AG09319 (cell line): ENCODE measurements at places on chromosomes 4 and X.

- DNase-seq, result no peak
These were observed 97.1 kb upstream of the VEGFC start for GRCh38 chr4:176889776-176890175.

- DNase-seq, result no peak
These were observed 21.1 kb downstream of the CPLX1 start for GRCh38 chr4:804804-805203.

DNA sequence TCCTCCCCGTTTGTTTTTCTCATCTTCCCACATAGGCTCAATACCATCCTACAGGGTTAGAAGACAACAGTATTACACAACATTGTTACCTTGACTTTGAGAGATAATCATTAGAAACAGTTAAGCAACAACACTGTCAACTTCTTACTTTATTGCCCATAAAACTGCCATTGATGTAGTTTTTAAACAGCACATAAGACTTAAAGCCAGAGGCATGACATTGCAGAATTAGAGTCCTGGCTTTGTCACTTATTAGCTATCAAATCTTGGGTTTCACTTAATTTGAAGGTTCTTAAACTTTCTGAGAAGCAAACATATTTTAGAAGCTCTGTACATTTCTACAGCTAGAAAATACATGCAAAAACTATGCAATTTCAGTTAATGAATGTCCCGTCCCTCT is 41.8 kb downstream of the EIF4E start:
- no peak for DNase-seq

DNA sequence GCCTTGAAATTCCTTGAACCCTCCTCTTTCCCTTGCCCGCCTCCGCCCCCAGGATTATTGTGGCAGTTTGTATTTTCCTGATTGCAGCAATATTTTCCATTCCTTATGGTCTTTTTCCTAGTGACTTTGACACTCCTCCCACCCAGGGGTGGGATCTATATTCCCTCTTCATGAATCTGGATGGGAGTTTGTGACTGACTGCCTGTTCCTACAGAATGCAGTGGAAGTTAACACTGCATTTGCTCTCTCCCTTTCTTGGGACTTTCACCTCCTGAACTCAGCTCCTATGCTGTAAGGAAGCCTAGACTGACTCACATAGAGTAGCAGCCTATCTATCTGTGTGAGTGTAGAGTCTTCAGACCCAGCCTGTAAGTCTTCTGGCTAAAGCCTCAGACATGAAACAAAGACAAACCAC is 2.2 kb downstream of the FUNDC2 start:
- no peak for DNase-seq

GRCh38 chr4:187016101-187016500 is 292.4 kb upstream of the FAT1 start:
- DNase-seq, result no peak

- DNase-seq, result no peak
These were observed 442 bp upstream of the MCUB start for GRCh38 chr4:109559625-109559982.

DNA sequence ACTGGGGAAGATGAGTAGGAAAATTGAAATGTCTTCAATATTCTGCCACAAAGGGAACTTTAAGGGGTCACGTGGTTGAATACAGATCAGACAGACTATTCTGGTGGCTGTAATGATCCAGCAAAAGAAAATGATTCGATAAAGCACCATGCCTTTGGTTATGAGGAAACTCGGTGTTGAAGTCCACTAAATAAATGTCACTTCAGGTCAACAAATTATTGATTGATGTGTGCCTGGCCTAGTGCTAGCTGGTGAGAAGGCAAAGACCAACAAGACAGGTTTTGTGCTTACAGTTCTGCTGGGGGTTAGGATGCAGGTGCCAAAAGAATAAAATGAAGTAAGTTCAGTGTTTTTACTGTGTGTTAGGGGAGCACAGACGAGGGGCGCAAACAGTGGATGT is 142.5 kb downstream of the STAG2 start:
- DNase-seq, result no peak

DNA sequence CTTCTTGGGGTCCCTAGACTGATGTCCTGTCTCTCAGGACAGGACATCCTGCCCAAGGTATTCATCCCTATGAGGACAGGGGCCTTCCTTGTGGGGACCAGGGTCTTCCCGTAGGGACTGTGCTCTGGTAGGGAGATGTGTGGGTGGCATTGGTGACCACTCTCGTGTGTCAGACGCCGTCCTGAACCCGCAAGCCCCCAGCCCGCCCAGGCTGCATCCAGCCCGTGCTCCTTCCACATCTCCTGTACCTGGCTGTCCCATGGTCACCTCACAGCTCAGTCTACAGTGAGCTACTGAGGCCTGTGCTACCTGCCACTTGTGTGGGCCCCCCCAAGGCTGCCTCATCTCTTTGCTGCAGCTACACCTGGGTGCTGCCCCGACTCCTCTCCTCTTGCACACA is 24.0 kb downstream of the WFS1 start:
- no peak for DNase-seq

- no peak for DNase-seq
These were observed 238.4 kb downstream of the SNCA start for GRCh38 chr4:89598602-89599001.

DNA sequence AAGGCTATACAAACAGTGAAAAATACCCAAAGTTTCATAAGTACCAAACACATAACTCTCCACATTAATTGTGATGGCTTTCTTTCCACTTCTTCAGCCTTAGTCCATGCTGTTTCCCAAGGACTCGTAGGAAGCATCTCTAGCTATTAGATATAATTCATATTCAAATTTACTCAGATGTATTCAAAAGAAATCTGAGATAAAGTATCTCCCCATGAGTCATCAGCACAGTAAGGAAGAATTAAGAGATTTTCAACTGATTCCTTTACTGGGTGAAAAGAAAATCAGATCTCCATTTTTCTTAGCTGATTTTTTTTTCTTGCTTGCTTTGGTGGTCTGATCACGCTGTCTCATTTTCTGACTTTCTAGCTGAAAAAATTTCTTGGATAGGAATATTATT is 71.7 kb downstream of the MID1 start:
- DNase-seq, result no peak

DNA sequence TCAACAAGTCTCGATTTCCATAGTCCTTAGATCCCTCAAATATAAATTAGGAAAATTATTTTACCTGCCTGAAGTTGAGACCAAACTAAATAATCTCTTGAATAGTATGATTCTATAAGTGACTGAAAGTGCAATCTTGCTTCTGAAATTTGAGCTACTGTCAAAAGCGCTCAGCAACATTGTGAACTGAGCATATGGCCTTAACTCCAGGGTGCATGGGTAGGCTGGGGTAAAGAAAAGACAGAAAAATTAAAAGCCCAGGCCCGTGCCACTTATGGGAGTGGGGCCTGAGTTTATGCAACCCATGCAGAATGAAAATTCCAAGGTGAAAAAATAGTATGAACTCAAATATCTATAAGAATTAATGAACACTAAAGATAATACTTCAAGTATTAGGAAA is 9.8 kb downstream of the PGRMC2 start:
- DNase-seq, result no peak

DNA sequence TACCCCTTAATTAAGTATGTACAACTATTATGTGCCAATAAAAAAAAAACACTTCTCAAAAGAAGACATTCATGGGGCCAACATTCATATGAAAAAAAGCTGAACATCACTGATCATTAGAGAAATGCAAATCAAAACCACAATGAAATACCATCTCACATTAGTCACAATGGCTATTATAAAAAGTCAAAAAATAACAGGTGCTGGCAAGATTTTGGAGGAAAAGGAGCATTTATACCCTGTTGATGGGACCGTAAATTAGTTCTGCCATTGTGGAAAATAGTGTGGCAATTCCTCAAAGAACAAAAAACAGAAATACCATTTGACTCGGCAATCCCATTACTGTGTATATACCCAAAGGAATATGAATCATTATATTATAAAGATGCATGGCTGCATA is 229.9 kb downstream of the PAPSS1 start:
- DNase-seq, result no peak

GRCh38 chrX:149531599-149531998 is 9.2 kb upstream of the EOLA1 start:
- DNase-seq, result no peak

DNA sequence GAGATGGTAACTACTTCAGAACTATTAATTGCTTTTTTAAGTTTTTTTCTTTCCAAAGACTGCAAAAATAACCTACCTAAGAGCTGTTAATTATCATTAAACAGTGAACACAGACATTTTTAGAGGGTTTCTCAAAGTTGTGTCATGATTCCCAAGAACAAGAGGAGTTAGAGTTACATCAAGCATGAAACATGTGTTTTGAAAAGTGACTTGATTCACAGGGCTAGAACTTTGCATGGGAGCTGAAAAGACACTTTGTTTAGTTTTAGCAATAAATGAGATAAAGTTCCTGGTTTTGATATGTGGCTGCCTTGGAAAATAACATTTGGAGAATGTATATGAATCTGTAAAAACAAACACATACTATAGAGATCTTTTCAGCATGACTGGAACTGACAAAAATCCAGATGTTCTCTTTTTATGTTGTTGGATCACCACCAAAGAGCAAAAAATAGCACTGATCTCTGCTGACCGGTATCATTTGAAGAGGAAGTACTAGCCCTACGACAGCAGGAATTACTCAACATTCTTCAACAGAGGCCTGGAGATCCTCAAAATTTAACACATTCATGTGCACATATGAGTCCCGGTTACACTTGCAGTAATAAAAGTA is 173.0 kb upstream of the PCDH18 start:
- DNase-seq, result peak; percentile 70

GRCh38 chrX:87516717-87517121 is 883 bp upstream of the KLHL4 start:
- no peak for DNase-seq

- DNase-seq, result no peak
These were observed 390.5 kb upstream of the TECRL start for GRCh38 chr4:64799751-64800150.

GRCh38 chr4:144782345-144782744 is 136.4 kb downstream of the HHIP start:
- no peak for DNase-seq

GRCh38 chr4:32745351-32745750 is 2025.2 kb downstream of the PCDH7 start:
- DNase-seq, result no peak

DNA sequence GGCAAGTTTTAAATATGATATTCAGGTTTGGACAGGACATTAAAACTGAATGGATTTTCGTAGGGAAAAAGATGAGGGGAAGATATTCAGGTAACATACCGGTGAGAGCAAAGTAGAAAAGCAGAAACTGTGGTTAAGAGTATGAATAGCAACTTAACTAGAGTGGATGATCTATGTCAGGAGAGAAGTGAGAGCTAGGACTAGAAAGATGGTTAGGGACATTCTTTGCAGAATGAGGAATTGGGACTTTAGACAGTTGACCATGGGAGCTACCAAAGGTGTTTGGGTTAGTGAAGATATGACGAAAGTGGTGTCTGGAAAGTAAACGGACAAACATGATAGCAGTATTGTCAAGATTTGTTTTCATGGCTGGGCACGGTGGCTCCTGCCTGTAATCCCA is 45.2 kb downstream of the ANXA5 start:
- DNase-seq, result no peak

DNA sequence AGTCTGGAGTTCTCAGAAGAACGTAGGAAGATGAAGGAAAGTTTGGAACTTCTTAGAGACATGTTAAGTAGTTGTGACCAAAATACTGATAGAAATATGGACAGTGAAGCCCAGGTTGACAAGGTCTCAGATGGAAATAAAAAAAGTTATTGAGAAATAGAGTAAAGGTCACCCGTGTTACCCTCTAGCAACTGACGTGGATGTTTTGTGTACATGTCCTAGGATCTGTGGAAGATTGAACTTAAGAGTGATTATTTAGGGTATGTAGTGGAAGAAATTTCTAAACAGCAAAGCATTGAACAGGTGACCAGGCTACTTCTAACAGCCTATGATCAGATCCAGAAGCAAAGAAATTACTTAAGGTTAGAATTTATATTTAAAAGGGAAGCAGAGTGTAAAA is 1020.4 kb downstream of the FSTL5 start:
- no peak for DNase-seq

GRCh38 chr4:150817804-150818528 is 197.1 kb downstream of the LRBA start:
- DNase-seq, result no peak

DNA sequence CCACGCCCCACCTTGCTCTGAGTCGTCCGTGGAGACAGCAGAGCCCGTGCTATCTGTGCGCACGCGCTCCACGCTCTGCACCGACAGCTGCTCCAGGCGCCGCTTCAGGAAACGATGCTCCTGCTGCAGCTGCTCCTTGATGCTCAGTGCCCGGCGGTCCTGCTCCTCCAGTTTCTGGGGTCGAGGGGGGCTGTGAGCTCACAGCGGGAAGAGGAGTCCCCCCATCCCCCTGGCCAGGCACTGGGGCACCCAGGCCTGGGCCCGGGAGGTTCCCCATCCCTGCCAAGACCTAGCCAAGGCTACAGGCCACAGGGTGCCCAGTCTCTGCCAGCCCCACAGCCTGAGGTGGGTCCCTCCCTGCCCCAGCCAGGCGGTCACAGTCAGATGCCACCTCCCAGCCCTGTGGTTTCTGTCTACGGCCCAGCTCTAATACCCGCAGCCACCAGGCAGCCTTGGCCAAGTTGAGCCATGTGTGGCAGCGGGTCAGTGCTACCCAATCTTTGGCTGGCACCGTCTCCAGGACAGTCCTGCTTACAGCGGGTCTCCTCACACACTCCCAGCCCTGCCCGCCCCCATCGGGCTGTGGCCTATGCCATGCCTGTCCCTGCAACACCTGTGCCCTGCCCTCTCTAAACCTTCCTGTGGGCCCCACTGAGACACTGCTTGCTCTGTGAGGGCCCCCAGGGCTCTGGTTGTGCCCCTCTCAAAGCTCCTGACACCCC is 9.3 kb upstream of the HAUS3 start:
- no peak for DNase-seq

DNA sequence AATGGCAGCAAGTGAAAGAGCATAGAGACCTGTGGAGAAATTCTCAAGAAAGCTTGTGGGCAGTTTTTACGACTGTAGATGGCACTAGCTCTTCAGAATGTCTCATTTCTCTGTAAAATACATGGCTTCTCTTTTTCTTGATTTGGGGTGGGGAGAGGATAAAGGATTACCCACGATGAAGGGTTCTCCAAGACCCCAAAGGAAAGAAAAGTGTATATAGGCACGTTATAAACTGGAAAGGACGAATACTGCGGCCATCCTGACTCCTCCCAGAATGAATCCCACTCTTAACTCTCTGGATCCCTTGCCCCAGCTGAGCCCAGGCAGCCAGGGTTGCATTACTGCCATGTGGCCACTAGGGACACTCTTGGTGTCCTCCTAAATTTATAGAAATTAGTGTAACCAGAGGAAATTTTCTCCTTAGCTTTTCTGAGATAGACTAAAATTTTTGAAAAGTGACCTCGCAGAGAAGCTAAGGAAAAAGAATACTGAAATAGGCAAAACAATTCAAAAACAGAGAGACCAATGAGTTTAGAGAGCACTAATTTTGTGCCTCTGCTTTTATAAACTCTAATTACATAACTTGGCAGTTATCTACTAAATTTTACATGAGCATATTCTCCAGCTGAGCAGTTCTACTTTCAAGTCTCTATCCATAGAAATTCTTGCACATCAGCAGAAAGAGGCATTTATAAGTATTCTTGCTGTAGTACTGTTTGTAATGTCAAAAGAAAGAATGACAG is 37.8 kb upstream of the PCDH19 start:
- no peak for DNase-seq

GRCh38 chr4:26069218-26069617 is 155.2 kb downstream of the SMIM20 start:
- DNase-seq, result no peak

GRCh38 chr4:102579794-102580462 is 78.8 kb downstream of the NFKB1 start:
- no peak for DNase-seq
